ENCODE measurements at places on chromosomes 12 and 14.

DNA sequence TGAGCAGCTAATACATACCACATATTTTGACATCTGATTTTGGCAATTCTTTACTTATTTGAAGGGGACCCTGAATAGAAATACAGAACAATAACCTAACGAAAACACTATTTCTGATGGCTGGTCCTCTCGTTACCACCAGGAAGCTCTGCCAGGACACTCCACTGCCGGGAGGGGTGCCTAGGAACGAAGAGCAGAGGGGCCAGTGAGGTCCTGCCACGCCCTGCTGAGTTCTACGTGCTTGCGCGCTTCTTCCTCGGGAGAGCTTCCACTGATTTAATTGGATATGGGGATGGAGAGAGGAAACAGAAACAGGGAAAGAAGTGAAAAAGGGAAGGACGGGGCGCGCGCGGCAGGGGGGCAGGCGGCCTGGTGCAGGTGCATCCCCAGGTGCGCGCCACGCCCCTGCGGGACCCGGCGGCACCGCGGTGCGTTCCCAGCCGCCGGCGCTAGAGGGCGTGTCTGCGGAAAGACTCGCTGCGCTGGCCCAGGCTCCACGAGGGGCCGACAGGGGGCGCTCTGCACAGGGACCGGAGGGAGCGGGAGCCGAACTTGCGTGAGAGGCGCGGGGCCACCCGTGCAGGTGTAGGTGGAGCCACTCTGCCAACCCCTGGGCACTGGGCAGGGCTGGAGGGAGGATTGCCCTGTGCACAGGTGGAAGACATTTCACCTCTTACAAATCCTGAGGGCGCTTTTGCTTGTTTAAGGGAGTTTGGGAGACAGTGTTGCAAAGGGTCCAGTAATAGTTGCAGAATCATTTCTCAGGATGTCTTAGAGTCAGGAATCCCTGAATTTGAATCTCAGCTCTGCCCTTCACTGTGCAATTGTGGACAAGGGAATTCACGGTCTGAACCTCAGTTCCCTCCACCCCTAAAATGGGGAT is 986.3 kb upstream of the TMEM132C start:
- no peak for DNase-seq

GRCh38 chr12:51855586-51856428 is 7.3 kb upstream of the FIGNL2 start:
- no peak for DNase-seq

GRCh38 chr12:100927826-100928225 is 133.2 kb downstream of the ANO4 start:
- DNase-seq: no peak

- DNase-seq: no peak
Measured at GRCh38 chr12:89247541-89247942, 104.8 kb downstream of the DUSP6 start.

DNA sequence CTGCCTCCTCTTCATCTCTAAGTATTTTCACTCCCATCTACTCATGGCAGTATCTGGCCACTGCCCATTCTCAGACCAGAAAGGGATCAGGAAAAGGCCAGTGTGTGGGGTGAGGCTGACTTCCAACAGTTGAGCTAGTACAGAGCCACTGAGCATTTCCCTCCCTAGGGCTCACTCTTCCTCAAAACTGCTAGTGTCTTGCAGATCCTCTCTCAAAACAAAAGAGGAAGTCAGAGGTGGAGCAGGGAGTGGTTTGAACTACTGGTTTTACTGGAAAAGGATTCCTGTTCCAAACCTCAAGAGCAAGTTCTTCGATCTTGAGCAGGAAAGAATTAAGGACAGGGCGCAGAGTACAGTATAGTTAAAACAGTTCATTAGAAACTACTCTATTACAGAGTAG is 11.7 kb upstream of the RNASE10 start:
- DNase-seq: no peak

DNA sequence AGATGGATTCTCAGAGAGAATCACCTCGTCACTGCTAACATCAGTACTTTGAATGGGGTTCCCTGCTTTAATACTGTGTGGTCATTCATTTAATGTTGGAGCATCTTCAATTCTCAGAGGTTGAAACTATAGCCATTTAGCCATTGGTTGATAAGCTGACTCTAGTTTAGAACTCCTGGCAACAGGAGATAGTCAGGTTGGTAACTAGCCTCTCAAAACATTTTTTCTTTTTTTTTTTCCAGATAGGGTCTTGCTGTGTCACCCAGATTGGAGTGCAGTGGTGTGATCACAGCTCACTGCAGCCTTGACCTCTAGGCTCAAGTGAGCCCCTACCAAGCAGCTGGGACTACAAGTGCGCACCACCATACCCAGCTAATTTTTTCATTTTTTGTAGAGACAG is 3.5 kb upstream of the NCKAP5L start:
- DNase-seq: no peak

- no peak for DNase-seq
Measured at GRCh38 chr12:51132693-51133092, 40.2 kb downstream of the TFCP2 start.
